ENCODE measurements at places on chromosomes 3 and 15.

DNA sequence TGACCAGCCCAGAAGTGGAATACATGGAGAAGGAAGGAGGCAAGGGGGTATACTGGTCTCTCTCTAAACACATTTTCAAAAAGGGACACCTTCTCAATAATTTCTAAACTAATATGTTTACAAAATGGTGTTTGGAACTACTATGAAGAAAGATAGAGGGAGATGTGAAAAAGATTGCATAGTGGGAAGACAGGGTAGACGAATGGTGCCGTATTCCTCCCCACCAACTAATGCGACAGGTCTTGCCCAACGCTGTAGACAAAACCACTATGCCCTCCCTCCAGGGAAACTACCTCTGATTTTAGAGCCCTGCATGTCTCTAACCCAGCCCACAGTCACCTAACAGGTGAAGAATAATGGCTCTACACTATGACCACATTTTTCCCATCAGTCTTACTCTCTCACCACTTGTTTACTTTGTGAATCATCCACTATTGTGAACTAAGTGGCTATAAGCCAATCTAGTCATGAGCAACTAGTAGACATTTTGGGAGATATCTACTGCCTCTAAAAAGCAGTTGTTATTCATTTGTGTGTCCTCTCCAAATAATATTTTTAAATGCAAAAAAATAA is 108.2 kb upstream of the UBE2E2 start:
- no peak for DNase-seq

DNA sequence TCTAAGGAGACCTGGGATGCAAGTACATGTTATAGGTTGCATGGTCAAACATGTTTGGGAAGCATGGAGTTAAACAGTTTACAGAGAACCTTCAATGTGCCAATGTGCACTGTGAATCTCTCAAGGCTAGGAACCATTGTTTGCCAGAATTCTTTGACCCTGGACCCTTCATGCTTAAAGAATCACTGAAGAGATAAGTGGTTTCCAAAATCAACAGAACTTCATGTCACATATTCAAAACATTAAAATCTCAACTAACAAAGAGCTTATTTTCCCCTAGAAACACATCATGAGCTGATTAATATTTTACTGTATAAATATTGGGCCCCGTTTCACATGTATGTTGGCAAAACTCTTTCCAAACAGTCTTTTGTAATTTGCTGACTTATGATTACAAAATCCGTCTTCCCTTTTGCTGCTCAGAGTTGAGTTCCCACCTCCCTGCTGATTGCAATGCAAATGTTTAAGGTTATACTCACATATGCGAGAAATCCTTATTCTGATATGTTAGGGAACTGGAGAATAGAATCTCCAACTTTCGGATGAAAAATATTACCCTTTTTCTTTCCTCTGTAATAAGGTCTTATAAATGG is 380.2 kb downstream of the DIPK2A start:
- no peak for DNase-seq

GRCh38 chr15:76904461-76905012 is 603 bp downstream of the SCAPER start:
- no peak for DNase-seq

GRCh38 chr15:65476903-65477302 is 40.6 kb downstream of the DPP8 start:
- DNase-seq: no peak

DNA sequence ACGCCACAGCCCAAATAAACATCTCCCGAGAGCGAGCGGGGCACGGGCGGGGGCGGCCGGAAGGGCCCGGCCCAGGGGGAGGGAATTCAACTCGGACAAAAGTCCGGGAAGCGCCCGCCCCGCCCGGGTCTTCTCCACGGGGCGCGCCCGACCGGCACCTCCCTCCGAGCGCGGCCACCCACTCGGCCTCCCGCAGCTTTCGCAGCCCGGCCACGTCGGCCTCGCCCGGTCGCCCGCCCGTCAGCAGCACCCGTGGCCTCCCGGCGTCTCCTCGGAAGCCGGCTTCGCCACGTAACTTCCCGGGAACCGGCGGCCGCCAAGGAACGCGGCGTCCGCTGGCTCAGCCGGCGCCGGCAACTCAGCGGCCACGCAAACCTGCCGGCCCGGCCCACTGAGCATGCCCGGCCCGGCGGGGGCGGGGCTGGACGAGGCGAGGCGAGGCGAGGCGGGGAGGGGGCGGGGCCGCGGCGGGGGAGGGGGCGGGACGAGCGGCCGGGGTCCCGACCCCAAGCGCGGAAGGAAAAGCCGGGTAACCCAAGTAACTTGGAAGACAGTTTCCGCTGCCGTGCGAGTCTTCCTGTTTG is at the start of gene TJP1:
Gene TJP1 (minus strand): TSS at position 369 of the 584 bp plus-strand sequence. CDS start 440 bp downstream, outside the sequence.
- DNase-seq: no peak

GRCh38 chr3:168094877-168095610 is 680 bp downstream of the GOLIM4 start:
- DNase-seq: no peak

- DNase-seq: no peak
Measured at GRCh38 chr15:65196637-65197336, 11.6 kb upstream of the CLPX start.

DNA sequence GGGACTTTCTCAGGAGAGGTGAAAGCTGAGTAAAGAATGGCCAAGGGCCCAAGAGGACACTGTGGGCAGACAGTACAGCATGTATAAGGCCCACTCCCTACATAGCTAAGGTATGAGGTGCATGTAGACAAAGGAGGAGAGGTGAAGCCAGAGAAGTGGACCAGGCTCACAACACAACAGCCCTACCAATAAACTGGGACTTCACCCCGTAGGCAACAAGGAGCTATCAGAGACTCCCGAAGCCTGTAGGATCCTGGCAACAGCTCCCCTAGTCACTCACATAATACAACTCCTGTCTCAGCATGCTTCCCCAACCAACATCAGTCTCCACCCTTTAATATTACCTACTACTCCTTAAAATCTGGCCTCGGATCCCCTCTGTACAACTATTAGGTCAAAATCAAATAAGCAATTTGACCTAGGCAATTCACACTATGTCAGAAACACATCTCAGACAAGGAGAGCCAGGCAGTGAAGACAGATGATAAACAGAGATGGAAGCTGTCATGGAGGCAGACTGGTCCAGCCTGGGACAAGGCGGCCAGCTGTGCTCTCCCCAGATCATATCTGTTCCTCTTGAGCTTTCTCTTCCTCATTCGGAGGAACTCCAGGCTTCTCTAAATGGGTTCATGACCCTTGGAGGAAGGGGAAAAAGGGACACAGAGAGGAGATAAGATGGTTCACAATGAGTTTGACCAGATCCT is 1.4 kb downstream of the XXYLT1 start:
- no peak for DNase-seq

- no peak for DNase-seq
Measured at GRCh38 chr3:57731311-57731710, 24.8 kb upstream of the SLMAP start.

DNA sequence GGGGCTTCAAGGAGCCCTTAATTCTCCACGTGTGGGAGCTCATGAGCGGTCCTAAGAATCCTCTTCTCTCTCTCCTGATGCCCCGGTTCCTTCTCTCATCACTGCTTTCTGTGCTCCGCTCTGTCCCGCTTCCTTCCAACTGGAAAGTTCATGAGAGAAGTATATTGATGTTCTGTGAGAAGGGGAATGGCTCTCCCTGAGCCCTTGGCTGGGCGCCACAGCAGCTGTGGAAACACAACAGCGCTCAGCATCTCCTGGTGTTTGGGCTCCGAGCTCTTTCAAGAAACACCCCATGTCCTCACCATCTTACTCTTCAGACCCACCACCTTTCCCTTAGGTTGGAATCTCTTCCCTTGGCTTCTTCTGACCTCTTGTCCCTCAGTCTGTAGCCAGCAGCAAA is 161.7 kb downstream of the VGLL4 start:
- no peak for DNase-seq

- DNase-seq: no peak
Measured at GRCh38 chr3:72411126-72411525, 437.1 kb downstream of the SHQ1 start.

- no peak for DNase-seq
Measured at GRCh38 chr15:70486012-70486411, 277.3 kb downstream of the UACA start.

- DNase-seq: no peak
Measured at GRCh38 chr15:58678683-58679082, 70.8 kb downstream of the ADAM10 start.

DNA sequence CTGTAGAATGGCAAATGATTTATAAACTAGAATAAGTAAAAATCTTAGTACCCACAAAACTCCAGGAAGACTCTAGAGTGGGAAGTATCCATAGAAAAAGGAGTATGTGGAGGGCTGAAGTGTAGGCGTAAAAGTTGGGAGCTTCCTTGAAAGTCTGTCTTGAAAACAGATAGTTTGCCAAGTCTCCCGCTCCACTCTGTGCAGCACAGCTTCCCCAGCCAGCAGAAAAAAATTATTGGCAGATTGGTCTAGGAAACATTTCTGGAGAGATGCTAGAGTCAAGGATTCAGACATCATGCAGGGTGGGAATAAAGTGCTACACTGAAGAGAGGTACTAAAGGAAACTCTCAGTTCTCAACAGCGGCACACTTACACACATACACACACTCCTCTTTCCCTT is 53.4 kb upstream of the CD200R1L start:
- DNase-seq: no peak

GRCh38 chr3:172159376-172159775 is 120.0 kb downstream of the FNDC3B start:
- no peak for DNase-seq

DNA sequence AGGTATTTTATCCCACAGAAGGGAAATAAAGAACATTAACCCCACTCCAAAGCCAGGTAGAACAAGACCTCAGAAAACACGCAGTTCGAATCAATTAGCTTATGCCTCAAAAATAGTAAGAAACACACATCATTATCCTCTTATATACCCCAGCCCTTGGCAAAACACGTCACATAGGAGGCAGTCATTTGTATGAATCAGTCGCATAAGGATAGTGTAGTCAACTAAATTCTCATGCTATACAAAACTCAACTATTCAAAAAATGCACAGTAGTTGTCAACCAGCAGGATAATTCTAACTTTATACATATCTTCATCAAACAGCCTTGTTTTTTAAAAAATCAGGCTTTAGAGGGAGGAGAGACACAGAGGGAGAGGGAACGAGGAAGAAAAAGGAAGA is 298.4 kb downstream of the FOXP1 start:
- DNase-seq: no peak

GRCh38 chr3:36751326-36751725 is 13.0 kb downstream of the DCLK3 start:
- no peak for DNase-seq

DNA sequence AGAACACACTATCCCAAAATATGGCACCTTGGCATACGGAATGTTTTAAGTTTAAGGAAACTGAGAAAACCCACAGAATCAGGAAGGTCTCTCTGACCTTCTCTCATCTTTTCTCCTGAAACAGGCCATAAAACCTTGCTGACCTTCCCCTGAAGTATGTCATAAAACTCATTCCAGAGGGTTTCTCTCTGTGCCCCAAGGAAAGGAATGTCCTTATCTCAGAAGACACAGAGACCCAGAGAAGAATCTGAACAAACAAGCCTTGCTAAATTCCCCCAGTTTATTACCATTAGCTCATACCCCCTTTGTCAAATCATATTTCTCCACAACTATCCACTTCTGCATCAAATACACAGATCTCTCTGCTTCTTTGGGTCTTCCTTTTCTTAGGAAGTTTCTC is 603.1 kb downstream of the MCTP2 start:
- no peak for DNase-seq

- DNase-seq: no peak
Measured at GRCh38 chr15:24017470-24017869, 330.4 kb upstream of the NDN start.

DNA sequence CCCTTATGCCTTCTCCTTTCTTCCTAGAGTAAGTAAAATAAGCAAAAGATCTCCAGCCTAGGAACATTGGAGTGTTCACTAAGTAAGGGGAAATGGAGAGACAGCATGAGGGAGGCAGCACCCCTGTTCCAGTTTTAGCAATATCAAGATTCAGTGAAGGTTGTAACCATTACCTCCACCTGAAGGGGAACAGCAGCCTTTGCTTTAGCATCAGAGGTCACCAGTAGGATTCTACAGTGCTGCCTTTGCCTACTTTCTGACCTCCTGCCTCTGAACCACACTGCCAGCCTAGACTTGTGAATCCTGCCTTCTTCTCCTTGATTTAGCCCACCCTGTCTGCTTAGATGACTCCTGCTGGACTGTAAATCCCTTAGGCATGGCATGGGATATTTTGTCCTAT is 104.7 kb downstream of the GAP43 start:
- no peak for DNase-seq

DNA sequence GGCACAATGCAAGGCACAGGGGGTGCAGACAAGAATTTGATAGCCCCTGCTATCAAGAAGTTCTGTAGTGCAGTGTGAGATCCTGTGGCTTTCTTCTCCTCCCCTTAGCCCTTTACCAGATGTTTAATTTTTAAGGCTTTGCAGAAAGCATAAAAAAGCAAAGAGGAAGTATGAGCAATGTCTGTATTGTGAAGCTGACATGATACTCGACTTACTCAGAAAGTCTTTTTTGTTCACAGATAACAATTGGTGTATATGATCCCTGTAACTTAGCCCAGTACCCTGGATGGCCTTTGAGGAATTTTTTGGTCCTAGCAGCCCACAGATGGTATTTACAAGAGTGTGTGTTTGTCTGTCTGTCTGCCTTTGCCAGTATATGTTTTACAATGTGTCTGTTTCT is 58.9 kb downstream of the ATG7 start:
- DNase-seq: no peak

DNA sequence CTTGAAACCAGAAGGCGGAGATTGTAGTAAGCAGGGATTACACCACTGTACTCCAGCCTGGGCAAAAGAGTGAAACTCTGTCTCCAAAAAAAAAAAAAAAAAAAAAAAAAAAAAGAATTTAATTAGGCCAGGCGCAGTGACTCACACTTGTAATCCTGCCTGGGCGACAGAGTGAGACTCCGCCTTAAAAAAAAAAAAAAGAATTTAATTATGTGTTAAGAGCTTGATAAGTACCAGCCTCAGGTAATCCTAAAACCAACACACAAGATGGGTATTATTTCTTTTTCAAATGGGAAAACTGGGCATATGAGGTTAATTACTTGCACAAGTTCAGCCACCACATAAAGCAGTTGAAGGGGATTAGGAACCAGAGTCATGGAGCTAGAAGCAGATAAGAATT is 49.0 kb downstream of the PBRM1 start:
- no peak for DNase-seq

- no peak for DNase-seq
Measured at GRCh38 chr15:40134885-40135284, 26.0 kb upstream of the BUB1B start.

- DNase-seq: no peak
Measured at GRCh38 chr3:151191095-151191494, 11.9 kb downstream of the GPR171 start.

GRCh38 chr3:143084856-143085731 is 34.5 kb upstream of the CHST2 start:
- no peak for DNase-seq

GRCh38 chr15:86425746-86426145 is 346.1 kb downstream of the AGBL1 start:
- DNase-seq: no peak

- no peak for DNase-seq
Measured at GRCh38 chr15:76380249-76380648, 43.7 kb downstream of the ISL2 start.

DNA sequence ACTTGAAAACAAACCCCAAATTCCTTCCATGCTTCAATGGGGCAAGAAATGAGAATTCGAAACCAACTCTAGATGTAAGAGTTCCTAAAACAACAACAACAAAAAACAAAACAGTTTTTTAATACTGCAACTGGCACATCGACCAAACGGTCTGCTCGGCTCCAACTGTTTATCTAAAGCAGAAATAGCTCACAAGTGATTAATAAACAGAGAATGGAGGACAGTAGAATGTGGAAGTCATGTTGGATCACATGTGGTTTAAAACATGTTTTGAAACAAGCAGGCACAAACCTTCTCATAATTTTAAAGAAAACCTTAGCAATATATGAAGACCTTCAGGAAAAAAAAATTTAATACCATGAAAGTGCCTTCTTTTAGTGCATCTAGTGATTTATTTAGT is 55.1 kb downstream of the SETMAR start:
- DNase-seq: no peak

Measured in D721Med (cell line).